ENCODE measurements at places on chromosomes 5 and 9. TPM values are rescaled to one million over a fixed set of nuclear protein-coding genes. Genes with fewer than 3 reads are reported as not detected.

Gene THBS4
- 5.2 TPM for polyA plus RNA-seq

Gene BHMT
- not detected for polyA plus RNA-seq

Gene IFNW1
- polyA plus RNA-seq, result not detected

Gene LHX3
- not detected for polyA plus RNA-seq

Gene TOR1B
- 4.2 TPM for polyA plus RNA-seq

Gene SH3TC2
- polyA plus RNA-seq, result 0.59 TPM

Gene KCNMB1
- polyA plus RNA-seq, result 6.3 TPM

Gene CCDC112
- 11.7 TPM for polyA plus RNA-seq

Gene SPATA31C1
- not detected for polyA plus RNA-seq

Gene PCDHGA3
- polyA plus RNA-seq, result 1.3 TPM

Gene SPATA31E1
- polyA plus RNA-seq, result not detected

All from Purkinje cell (primary cell).